Articular chondrocyte of knee joint (primary cell): ENCODE measurements at places on chromosomes 5 and 9. TPM values are rescaled to one million over a fixed set of nuclear protein-coding genes. Genes with fewer than 3 reads are reported as not detected.

Gene RAPGEF1
- 27.2 and 28.7 TPM in 2 replicates for total RNA-seq

Gene TEK
- total RNA-seq, result 0.78 and 1.4 TPM in 2 replicates

Gene PCDHGA11
- total RNA-seq, result 20.1 and 24.1 TPM in 2 replicates

Gene GADD45G
- 0.43 and 0.52 TPM in 2 replicates for total RNA-seq

Gene CNTNAP3B
- 0.26 and 2.8 TPM in 2 replicates for total RNA-seq

Gene DNAH5
- 1.1 and 1.2 TPM in 2 replicates for total RNA-seq

Gene RLN1
- not detected in 2 replicates for total RNA-seq

Gene NUTM2G
- total RNA-seq, result not detected in 2 replicates

Gene PCDHGC3
- total RNA-seq, result 122 and 161 TPM in 2 replicates

Gene SOWAHA
- total RNA-seq, result 0.11 and 0.13 TPM in 2 replicates

Gene OR1J1
- total RNA-seq, result not detected in 2 replicates
